Esophagus mucosa (tissue), 1 donor: ENCODE measurements at places on chromosomes 11 and 22. TPM values are rescaled to one million over a fixed set of nuclear protein-coding genes. Genes with fewer than 3 reads are reported as not detected.

Gene IPO7
- total RNA-seq = 72.1 TPM

Gene TOP3B
- total RNA-seq = 12.8 TPM

Gene OR10D3
- total RNA-seq = not detected

Gene KIF18A
- total RNA-seq = 5.4 TPM

Gene ELFN2
- total RNA-seq = not detected

Gene NDUFV1
- total RNA-seq = 140 TPM

Gene CYTH4
- total RNA-seq = 1.6 TPM

Gene PDGFB
- 0.96 TPM for total RNA-seq
